A673 (cell line): ENCODE measurements at places on chromosomes 13 and 19. TPM values are rescaled to one million over a fixed set of nuclear protein-coding genes. Genes with fewer than 3 reads are reported as not detected.

APBA3 gene
- 30.0 and 32.6 TPM in 2 replicates for total RNA-seq

TMIGD2 gene
- not detected in 2 replicates for total RNA-seq

PTPRH gene
- 0.17 and 0.55 TPM in 2 replicates for total RNA-seq

IGFL1 gene
- not detected in 2 replicates for total RNA-seq

SMIM17 gene
- 0.52 and 0.76 TPM in 2 replicates for total RNA-seq

MCEMP1 gene
- total RNA-seq, result 4.0 and 4.1 TPM in 2 replicates

GRCh38 chr13:101838323-101838722, 385.8 kb downstream of the ITGBL1 start:
- no peak for DNase-seq

DNA sequence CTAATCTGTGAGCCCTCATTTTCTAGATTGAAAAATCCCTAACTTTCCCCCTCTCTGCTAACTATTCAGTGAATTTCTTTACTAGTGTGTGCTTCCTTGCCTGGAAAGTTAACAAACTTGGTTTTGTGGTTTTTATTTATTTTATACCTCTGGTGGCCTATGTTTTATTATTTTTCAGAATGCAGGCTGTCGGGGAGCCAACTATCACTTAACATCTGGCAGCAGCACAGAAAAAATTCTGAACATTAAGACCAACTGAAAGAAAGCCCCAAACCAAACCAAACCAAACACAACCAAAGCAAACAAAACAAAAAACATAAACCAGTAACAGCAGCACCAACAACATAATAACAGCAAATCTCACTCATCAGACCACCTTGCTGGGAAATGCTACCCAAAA, 109.0 kb upstream of the KL start:
- no peak for DNase-seq

GRCh38 chr19:7083076-7083956, 13.8 kb downstream of the ZNF557 start:
- no peak for DNase-seq

DNA sequence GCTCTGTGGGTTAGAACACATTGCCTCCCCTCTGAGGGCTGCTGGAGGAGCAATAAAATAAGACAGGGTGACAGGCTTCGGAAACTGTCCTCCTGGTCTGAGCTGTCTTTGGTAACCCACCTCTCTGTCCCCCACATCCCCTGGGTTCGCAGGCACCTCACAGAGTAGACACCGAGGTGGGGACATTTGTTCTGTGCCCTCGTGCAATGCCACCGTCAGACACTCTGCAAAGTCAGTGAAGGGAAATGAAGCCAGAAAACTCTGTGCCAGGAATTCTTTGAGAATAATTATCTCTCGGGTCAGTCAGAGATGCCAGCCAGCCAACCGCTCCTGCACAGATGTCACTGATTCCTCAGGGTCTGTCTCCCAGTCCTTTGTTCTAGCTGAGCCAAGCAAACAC, 493.6 kb downstream of the FOXO1 start:
- no peak for DNase-seq

- peak; percentile 73 for DNase-seq
Observed at GRCh38 chr19:12733369-12734214, 892 bp downstream of the TRIR start.

GRCh38 chr19:18846862-18847548, 15.2 kb downstream of the UPF1 start:
- DNase-seq, result peak; percentile 82

- DNase-seq, result no peak
Observed at GRCh38 chr13:75489502-75490263, 7.7 kb upstream of the TBC1D4 start.
